ENCODE measurements at places on chromosomes 2 and 18.
A peak's percentile ranks its signal among the peaks of the same experiment; 100 is the strongest.

DNA sequence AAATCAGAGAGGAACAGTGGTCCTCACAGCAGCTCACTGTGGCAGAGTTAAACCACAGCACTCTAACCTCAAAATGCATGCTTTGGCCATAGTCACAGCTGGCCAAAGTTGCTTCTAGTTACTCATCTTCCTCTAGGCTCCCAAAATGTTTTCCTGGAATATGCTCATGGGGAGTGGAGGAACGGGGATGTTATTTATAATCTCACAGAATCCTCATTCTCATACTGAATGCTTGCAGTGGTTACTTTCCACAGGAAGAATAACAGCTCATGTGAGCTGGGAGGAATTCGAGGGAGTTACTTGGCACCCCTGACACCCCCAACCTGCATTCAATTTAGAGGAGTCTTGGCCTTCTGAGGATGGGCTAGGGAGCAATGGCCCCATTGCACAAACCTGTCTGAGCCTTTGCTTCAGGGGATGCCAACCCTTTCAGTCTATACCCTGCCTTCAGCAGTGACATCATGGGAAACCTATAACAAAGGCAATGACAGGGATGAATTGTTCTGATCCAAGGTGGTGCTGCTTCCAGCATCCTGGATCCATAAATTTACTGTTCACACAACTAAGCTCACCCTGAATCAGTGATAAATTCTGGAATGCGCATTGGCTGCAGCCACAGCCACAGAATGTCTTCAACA is 22.4 kb upstream of the CCBE1 start:
- peak; percentile 96 for DNase-seq

DNA sequence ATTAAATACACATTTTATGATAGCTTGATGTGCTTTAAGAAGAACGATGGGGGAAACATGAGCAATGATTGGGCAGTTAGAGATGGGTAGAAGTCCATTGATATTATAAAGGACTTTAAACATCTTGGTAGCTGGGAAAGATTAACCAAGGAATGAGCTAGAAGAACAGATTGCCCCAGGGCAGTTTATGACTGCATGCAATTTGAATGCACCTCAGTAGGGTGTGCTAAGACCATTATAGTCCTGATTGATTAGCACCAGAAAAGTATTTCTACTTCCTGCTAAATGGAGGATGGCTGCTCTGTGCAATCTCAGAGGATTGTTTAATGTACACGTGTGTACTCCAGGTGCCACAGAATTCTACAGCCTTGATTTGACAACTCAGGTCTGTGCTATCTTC is 641.9 kb downstream of the CNTNAP5 start:
- DNase-seq, result no peak

DNA sequence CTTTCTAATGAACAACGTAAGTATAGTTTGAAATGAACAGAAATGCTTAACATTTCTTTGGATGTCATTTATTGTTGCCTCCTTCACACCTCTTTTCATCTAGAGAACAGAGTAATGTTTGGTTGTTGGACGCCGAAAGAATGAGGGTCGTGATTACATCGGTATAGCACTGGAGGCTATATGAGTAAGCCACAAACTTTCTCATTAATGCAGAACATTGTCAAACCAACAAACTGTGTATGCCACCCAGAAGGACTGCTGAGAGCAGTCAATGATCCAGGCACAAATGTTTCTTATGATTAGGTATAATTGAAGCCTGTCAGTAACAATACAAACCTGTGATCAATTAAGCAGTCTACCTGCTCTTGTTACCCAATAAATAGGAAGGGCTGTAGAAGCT is 1494.7 kb upstream of the NXPH2 start:
- DNase-seq, result no peak

DNA sequence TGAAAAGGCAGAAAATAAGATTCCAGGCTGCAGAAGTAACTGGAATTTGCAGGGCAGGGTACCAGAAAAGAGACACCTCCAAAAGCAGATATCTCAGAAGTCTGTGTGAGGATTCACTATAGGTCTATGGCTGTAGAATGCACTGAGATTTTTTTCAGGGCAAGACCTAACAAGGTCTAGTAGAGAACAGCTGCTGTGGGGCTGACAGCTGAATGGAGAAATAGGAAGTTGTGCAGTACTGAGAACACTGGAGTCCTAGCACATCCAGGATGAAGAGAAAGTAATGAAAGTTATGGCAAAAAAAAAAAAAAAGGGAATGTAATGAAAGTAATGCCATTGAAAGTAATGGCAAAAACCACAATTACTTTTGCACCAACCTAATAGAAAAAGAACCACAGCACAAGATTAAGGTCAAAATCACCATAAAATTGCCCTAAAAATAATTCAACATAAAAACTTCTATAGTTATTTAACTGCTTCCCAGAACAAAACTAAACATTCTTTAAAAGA is 57.3 kb downstream of the CPO start:
- peak; percentile 46 for DNase-seq

DNA sequence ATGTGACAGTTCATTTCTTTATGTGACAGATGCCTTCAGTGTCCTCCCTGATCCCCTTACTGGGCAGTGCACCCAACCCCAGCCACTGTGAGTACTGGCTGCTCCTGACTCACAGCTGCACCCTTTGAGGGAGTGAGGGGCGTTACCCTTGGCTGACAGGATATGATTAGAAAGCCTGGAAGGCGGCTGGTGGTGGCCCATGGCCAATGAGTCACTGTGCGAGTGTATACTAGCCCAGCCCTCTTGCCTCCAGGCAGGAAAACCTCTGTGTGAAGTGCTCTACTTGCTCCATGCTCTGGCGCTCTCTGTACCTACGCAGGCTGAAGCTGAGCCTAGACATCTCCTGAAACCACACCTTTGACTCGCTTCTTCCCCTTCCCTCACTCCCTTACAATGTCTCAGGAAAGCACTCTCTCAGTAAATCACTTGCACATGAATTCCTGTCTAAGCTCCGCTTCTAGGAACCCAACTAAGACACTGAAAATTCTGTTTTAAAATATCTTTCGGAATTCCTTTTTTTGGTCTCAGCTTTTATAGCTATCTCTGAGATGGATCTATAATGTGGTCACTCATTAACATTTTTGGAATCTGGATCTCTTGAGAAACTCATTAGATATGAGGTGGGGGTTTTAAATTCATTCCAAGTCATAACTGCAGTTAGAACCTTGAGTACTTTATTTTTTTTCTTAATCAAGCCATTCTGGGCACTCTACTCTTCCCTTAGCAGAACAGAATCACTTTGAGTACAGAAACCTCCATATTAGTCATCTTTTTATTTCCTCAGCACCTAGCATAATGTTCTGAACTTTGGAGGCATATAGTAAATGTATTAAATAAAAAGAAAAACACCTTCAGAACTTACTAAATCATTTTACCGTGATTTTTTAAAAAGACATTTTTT is 25.3 kb upstream of the STAM2 start:
- peak; percentile 91 for DNase-seq

DNA sequence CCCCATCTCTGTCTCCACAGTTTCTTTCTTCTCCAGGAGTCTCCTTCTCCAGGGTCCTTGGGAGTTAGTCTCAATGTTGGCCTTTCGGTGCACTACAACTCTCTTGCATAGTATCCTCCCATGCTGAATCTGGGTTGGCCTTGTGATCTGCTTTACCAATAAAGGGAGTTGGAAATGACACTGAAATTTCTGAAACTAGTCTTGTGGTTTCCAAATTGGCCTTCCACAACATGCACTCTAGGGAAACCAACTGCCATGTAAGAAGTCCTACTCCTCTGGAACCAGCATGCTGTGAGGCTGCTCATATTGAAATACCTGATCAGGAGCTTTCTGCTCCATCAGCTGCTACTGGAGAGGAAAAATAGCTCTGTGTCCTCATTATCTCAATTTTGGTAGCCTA is 9.9 kb upstream of the ABHD3 start:
- DNase-seq, result no peak

DNA sequence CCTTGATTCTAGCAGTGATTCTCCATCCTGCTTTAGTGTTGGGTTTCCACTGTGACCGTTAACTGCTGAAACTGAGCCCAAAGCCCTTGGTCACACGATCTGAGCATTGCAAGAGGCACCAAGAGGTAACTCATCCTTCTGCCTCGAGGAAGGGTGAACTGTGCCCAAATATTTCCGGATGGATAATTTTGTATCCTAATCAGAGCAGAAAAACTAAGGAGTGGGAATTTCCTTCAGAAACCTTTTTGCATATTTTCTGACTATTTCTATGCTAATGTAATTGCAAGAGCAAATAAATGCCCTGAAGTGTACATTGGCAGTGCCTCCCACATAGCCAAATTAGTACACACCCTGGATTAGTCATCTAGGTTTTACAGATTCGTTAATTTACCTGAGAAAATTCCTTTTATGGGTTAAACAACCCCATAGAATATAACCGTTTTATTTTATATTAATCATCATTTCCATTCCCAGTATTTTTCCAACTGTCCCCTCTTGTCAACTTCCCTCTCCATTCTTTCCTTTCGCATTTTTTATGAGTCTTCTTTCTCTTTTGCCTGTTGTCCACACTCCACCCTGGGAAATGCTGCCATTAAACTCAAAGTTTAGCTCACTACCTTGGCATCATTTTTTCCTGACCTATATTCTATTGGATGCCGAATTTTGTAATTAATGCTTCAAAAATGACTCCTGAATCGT is 31.7 kb upstream of the COBLL1 start:
- no peak for DNase-seq

- no peak for DNase-seq
These were observed 167.4 kb downstream of the EIPR1 start for GRCh38 chr2:3210257-3210656.

GRCh38 chr2:187058198-187058597 is 209.2 kb upstream of the ZSWIM2 start:
- DNase-seq, result no peak

GRCh38 chr18:76565238-76566173 is 70.5 kb upstream of the ZNF516 start:
- peak; percentile 87 for DNase-seq

DNA sequence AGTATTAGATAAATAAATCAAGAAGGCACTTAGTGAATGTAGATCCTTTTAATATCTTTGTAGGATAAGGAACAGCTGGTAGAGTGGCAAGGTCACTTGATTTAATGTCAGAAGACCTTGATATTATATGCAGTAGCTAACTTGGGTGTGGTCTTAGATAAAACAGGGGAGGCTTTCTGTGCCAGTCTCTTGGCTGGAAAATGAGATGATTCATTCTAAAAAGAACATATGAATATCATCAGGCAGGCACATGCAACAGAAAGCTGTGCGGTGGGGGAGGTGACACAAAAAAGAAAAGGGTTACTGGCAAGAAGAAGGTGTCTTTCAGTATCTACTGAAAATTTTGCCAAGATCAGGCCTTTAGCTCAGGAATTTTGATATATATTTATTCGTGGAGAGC is 931.7 kb upstream of the CELF4 start:
- DNase-seq, result no peak

GRCh38 chr2:24754985-24755705 is 38.0 kb downstream of the PTRHD1 start:
- DNase-seq, result no peak

GRCh38 chr2:168293766-168294165 is 46.4 kb upstream of the STK39 start:
- no peak for DNase-seq

DNA sequence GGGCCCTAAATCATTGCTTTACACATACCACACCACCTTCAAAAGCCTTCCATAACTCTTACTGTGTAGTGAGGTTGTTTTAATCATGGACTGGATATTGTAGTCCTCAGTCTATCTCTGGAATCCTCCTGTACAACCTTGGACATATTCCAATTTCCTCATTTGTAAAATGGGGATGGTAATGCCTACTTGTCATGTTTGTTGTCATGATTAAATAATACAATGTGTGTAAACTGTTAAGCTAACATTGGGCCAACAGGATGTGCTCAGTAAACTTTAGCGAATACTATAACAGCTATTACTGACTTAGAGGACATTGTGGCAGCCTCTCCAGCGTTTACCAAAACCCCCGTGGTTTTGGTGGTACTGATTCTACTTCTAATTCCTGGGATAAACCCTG is 74.7 kb upstream of the PTPRM start:
- no peak for DNase-seq

DNA sequence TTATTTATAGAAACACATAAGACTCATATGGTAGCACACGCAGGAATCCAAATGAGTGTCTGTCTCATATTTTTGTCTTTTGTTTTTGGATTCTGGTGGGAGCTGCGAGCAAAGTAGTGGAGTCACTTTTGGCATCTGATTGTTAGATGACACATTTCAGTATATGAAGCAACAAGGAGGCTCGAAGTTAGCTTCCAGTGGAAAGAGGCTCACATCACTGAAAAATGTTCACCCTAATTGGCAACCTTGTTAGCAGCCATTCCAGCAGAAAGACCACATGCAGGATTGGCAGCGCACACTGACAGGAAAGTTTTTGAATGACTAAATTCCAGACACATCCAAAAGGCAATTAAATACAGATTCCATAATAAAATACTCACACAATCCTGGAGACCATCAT is 87.4 kb downstream of the MYT1L start:
- DNase-seq, result peak; percentile 45

DNA sequence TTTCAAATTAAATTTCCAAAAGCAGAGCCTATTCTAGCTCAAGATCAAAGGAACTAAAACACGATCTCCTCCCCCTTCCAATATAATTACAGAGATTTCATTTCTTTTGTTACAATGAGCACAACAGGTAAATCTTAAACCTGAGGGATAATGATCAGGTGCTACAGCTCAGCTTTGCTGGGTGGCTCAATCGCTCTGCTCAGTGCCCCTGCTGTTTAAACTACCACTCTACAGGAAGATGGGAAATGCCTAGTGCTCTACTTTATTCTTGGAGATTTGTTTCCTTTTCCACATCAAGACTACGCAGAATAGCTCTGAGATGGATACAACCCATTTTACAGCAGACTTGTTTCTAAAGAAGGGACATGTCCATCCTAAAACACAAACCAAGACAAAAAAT is 162.3 kb downstream of the TCF4 start:
- DNase-seq, result no peak

DNA sequence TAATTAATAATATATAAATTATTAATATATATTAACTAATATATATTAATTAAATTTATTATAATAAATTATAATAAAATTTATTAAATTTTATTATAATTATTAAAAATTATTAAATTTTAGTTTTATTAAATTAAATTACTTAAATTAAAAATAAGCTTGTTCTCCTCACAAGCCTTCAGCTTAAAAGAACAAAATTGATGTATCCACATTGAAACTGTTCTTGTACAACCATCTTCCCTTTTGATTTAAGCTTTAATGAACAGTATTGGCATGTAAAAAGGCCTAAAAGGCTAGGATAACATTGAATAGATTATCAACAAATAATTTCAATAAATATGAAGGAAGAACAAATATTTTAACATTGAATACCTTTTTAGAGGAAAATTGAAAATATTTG is 62.4 kb upstream of the XIRP2 start:
- peak; percentile 0 for DNase-seq

DNA sequence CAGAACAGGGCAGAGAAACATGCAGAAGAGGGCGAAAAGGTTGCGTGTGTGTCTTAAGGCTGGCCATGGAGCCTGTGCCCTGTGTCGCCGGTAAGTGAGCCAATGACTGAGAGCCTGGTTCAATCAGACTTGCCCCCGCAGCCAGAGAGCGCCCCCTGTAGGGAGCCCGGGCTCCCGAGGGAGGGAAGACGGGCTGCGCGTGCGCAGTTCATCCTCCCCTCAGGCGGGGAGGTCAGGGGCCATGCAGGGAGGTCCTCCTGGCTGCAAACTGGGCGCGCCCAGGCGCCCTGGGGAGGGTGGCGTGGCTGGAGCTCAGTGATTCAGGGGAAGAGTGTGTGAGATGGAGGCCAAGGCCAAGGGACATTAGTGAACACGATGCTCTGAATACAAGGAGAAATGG is 276.6 kb downstream of the PHLPP1 start:
- no peak for DNase-seq

All from myocyte (in vitro differentiated cells).